Motor neuron (in vitro differentiated cells): ENCODE measurements at places on chromosomes 1 and 21.

DNA sequence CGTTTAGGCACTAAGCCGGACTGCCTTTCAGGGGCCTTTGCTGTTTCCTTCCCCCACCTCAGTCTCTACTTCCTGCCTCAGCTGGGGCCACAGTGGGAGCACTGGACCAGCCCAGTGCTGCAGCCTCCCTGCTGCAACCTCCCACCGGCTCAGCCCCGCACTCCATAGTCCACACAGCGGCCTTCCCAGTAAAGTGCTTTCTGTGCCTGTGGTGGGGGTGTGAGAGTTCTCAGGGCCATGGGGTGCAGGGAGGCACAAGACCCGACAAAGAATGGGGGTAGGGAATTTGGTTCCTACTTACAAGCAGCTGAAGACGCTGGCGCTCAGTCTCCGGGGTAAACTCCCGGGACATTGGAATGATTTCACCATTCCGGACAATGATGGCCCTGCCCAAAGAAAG lies 3.5 kb downstream of the PPM1J start:
- no peak for ATAC-seq

DNA sequence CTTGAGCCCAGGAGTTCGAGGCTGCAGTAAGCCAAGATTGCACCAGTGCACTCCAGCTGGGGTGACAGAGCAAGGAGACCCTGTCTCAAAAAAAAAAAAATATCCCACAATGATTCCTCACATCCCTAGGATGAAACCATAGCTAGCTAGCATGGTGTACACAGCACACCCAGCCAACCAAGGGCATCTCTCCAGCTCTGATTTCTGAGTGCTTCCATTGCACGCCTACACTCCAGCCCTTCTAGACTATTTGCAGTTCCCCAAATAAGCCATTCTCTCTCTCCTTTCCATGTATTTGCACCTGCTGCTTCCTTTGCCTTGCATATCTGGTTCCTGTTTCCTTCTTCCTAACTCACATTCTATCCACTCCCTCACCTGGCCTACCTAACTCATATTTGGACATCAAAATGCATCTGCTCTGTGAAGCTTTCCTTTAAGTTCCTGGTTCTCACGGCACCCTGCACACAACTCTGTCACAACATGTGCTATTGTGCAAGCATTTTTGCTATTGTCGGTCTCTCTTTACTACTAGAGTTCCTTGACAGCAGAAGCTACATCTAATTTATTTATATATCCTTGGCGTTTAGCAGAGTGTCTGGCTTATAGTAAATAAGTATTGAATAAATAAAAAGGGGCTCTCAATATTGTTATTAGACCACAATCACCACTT lies 2.4 kb upstream of the ELAPOR1 start:
- ATAC-seq, result no peak

DNA sequence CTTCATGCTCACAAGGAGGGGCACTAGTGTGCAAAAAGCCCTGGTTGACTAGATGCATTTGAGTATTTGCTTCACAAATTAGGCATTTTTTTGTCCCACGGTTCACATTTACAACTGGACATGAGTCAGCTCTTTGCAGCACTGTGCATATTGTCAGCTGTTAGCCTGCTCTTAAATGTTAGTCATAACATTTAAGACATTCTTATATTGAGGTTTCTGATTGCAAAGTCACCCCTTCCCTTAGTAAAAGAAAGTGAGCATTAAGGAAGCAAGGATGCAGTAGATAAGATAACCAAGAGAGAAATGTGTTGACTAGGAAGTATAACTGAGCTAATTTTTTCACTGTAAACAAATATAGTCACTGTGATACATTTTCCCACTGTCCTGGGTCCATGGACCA lies 132.6 kb upstream of the CTTNBP2NL start:
- ATAC-seq, result peak; percentile 95

- no peak for ATAC-seq
Measured at GRCh38 chr1:40840526-40841323, 21.4 kb downstream of the CITED4 start.

DNA sequence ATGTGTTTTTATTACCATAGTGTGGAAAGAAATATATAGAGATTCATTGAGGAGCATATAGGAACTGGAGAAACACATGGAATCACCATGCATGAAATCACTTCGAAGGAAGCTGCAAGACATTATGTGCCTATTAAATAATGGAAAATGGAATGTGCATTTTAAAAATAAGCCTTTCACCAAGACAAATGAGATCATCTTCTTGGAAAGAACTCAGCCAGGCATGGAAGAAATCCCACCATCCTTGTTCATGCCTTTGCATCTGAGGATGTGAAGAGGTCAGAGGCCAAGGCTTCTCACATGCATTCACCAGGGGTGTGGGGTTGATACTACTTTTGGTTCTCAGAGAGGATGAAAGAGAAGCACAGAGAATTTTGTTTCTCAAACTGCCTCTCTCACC lies 50.0 kb downstream of the C1orf198 start:
- no peak for ATAC-seq

DNA sequence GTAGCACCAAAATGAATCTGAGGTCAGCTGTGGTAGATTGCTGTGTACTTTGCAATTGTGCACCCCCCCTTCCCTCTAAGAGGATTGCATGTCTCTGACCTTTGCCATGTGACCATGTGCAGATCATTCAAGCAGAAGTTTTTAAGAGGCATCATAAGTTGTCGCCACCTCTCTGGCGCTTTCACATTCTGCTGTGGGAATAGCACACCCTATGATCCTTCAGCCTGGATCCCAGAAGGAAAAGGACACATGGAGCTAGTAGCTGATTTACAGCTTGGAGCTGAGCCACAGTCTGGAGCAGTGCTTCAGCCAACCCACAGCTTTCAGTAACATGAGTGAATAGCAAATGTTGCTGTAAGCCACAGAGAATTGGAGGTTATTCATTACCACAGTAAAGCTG lies 158.5 kb downstream of the TSEN15 start:
- peak; percentile 49 for ATAC-seq

DNA sequence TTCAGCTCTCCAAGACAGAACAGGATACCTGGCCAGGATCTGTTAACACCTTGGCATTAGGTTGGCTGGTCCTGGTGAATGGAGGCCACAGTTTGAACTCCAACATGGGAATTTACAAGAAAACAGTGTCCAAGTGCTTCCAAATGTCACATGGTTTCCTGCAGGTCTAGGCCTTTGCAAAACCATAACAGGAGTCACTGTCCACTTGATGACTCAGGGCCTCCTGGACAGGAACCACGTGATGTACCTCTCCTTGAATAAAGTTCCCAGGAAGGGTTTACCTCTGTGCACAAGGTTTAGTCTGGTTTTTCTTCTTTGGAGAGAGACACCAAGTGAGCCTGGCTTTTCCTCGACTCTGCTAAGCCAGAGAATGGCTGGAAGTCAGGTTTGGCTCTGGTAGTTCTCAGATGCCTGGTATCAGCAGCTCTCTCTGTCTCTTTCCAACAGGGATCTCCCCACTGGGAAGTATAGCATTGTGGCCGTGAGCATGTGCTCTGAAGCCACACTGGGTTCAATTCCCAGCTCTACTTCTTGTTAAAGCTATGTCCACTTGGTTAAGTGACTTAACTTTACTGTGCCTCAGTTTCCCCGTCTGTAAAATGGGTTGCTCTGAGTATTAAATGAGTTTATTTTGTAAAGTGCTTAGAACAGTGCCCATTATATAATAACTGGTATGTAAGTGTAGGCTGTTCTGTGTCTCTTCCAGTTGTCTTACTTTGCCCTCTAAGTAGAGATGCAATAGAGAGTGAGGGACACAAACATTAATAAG lies 27.3 kb upstream of the TMEM61 start:
- no peak for ATAC-seq

GRCh38 chr1:183148599-183148998 lies 37.5 kb upstream of the LAMC2 start:
- ATAC-seq, result no peak

DNA sequence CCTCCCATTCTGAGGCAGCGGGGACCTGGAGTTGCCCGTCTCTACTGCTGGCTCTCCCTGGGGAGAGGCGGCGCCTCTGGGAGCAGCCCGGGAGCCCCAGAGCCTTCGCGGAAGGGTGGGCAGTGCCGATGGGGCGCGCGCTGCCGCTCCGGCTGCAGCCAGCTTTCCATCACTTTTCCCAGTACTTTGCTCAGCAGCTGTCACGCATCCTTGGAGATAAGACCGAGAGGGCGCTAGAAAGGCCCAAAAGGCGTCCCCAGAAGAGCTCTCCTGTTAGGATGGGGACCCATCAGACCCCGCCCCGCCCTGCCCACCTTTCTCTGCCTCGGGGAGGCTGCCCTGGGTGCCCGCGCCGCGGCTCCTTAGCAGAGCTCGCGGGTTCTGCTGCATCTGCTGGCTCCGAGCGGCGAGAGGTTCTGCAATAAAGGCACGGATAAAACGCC lies 534 bp downstream of the KCNH1 start:
- peak; percentile 31 for ATAC-seq

GRCh38 chr1:236089046-236089773 lies 24.3 kb upstream of the NID1 start:
- no peak for ATAC-seq

GRCh38 chr1:7648761-7649384 lies 122.2 kb upstream of the VAMP3 start:
- no peak for ATAC-seq

- no peak for ATAC-seq
Measured at GRCh38 chr1:202801175-202801574, 7.0 kb downstream of the KDM5B start.

- no peak for ATAC-seq
Measured at GRCh38 chr1:26234644-26235370, 807 bp downstream of the CEP85 start.

- ATAC-seq, result peak; percentile 80
Measured at GRCh38 chr1:117967881-117968280, 38.3 kb downstream of the WDR3 start.

DNA sequence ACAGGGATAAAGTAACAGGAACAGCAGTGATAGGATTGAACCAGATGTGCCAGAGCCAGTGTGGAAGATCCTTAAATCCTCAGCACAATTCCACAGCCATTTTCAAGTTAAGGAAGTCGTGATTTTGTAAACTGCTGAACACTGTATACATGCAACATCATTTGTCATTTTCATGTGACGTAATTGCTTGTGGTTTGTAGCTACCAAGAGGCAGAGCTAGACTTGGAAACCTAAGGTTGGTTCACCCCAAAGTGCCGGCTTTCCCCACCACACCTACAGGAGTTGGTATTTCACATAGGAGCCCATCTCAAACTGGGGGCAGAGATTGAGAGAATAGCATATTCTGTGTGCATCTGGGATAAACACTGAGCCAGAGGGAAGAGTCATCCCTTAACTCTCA lies 113.9 kb downstream of the CAPN8 start:
- no peak for ATAC-seq

DNA sequence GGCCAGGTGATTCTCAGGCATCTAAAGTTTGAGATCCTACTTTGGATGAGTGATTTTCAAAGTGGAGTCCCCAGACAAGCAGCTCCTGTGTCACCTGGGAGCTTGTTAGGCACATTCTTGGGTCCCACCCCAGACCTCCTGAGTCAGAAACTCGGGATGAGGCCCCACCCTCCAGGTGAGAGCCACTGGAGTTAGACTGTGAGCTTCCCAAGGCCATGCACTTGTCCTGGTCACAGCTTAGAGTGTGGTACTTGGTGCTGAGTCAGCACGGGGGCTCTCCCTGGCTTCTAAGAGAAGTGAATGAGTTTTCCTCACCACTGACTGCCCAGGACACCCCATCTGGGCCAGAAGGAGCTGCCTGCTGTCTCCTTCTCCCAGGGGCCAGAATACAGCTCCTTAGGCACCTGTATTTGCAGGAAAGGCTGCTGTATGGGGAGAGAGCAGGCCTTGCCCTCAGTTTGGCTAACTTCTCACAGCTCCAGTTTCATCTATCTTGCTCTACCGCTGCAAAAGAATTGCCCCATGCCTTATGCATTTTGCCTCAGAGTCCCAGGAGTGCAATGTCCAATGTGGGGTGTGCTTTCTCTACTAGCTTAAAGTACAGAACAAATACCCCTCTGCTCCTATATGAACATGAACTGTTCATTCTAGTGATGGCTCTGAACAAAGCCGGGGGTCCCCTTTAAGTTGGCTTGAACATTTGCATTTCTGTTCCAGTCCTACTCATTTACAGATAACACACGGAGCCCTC lies 98.1 kb downstream of the PSMG1 start:
- ATAC-seq, result no peak

GRCh38 chr1:228197555-228198147 lies 10.2 kb upstream of the OBSCN start:
- no peak for ATAC-seq

DNA sequence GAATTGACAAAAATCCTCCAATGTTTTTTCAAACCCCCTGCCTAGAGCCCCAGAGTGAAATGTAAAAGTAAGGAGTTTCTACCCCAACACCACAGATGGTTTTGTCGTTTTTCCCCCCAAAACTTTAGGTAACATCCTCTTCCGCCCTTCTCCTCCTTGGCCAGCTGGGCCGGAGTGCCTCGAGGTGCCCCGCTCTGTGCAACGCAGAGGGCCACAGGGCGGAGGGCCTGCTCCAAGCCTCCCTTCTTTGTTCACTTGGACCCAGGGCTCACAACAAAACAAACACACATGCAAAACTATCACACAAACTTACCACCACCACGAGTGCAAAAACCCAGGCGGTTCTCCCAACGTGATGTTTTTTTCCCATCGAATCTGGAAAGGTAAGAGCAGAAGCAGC lies 1.9 kb downstream of the SSBP3 start:
- no peak for ATAC-seq

DNA sequence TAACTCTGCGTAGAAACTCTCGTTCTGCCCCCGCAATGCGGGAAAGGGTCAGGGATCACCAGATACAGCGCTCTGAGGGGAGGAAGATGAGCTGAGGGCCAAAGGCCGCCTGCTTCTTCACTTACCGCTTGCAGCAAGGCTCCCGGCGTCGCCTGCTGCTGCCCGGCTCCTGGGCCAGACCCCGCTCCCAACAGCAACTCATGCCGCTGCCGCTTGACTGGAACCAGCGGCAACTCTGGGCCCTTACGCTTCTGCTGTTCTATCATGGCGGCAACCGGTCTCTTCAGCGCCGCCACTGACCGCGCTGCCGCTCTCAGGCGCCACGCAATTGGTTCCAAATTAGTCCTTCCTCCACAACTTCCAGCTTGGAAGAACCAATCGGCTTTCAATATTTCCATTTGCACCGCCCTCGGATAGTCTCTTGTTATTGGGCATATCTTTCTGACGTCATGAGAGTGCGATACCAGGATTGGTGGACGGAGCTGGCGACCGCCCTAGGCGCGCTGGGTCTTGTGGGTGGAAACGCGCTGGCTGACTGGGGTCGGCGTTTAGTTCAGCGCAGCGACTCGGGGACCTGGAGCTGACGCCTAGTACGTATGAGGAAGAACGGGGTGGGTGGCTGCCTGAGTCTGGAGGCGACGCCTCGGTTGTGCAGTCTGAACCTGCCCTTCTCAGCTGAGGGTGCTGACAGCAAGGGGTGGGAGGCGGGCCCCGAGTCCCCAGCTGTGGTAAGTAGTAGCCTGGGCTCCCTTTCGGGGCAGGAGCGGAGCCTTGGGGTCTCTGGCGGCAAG lies at the start of the genes SNRNP40 and ZCCHC17:
Gene SNRNP40 (minus strand): TSS at position 303 of the 791 bp plus-strand sequence. CDS start 37 bp downstream, at position 266.
Gene ZCCHC17 (plus strand): TSS at position 547 of the 791 bp plus-strand sequence. CDS start 13,067 bp downstream, outside the sequence.
- peak; percentile 94 for ATAC-seq
